HFFc6 (cell line): ENCODE measurements at places on chromosomes 7 and 10. TPM values are rescaled to one million over a fixed set of nuclear protein-coding genes. Genes with fewer than 3 reads are reported as not detected.

The PDE6C gene
- not detected in 2 replicates for total RNA-seq

The RNF32 gene
- total RNA-seq: 1.3 to 1.7 TPM (median 1.4 TPM) in 3 replicates

The GIMAP6 gene
- not detected in 3 replicates for total RNA-seq

The PDE1C gene
- 0.18 to 1.3 TPM (median 0.36 TPM) in 3 replicates for total RNA-seq

The GALNT11 gene
- total RNA-seq: 23.8 to 24.8 TPM (median 24.7 TPM) in 3 replicates

The TMEM270 gene
- not detected in 3 replicates for total RNA-seq

The NKX2-3 gene
- not detected in 3 replicates for total RNA-seq

The TFAM gene
- 17.4 to 28.1 TPM (median 27.1 TPM) in 3 replicates for total RNA-seq

The SCD gene
- total RNA-seq: 12.1 and 13.9 TPM in 2 replicates

The COL28A1 gene
- 0.05 to 0.14 TPM (median 0.09 TPM) in 3 replicates for total RNA-seq

The CYP2C18 gene
- not detected in 3 replicates for total RNA-seq

The ZNF727 gene
- not detected in 3 replicates for total RNA-seq

The JCAD gene
- total RNA-seq: 30.1 to 53.0 TPM (median 34.0 TPM) in 3 replicates

The PDK4 gene
- 0.06 TPM in 1 of 3 replicates, not detected in the others for total RNA-seq

The NEURL1 gene
- 0.10 to 0.18 TPM in 2 of 3 replicates, not detected in the other for total RNA-seq

The PTF1A gene
- not detected in 3 replicates for total RNA-seq
